ENCODE measurements at places on chromosomes 16 and 17.
A peak's percentile ranks its signal among the peaks of the same experiment; 100 is the strongest.

DNA sequence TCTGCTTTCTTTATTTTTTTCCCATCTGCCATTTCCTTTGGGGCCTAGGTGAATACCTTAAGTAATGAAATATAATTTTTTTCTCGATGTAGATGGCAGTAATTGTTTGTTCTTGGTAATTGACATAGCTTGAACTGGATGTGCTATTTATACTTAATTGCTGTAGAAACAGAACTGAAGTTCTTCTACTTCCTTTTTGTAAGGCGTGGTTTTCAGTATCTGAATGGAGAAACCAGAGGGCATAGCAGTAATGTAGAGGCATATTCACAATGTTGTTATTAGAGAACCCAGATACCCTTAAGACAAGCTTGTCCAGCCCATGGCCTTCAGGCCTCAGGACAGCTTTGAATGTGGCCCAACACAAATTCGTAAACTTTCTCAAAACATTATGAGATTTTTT, 16.4 kb downstream of the ATP6V0A1 start:
- DNase-seq: no peak

DNA sequence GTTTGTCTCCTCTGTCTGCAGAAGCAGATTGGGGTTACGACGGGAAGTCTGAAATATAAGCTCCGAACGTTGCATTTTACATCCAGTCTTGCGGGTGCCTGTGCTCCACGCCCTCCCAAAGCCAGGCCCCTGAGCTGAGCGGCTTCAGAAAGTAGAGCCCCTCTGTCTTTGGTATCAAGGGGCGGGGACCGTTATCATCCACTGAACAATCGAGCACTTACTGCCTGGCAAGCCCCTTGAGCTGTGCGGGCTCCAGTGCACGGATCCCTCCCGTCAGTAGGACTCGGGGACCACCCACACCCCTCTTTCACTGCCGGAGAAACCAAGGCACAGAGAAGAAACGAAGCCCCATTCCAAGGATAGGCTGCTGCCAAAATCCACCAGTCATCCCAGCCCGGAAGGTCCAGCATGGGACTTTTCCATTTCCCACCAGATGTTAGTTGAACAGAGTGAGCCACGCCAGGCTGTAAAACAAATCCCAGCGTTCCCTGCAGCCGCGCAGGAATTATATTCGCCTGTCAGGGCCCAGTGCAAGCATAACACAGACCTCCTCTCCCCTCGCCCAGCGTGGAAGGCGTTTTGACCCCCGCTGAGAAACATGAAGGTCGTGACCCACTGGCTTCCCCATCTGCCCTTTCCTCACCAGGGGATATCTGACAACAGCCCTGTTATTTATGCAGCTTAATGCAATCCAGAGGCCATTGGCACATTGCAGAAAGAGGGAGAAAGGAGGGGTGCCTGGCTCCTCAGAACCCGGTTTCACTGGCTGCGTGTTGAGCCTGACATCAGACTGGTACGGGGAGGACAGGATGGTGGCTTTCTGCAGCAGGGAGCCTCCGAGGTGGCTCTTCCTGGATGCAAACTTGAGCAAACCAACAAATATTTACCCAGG, 212.2 kb upstream of the FOXF1 start:
- DNase-seq: no peak

- DNase-seq: peak; percentile 88
Measured at GRCh38 chr16:57485916-57486857, at the start of gene DOK4. TSS of gene DOK4 (minus strand) at chr16:57486493. CDS start at chr16:57479507, 6,986 bp downstream.

DNA sequence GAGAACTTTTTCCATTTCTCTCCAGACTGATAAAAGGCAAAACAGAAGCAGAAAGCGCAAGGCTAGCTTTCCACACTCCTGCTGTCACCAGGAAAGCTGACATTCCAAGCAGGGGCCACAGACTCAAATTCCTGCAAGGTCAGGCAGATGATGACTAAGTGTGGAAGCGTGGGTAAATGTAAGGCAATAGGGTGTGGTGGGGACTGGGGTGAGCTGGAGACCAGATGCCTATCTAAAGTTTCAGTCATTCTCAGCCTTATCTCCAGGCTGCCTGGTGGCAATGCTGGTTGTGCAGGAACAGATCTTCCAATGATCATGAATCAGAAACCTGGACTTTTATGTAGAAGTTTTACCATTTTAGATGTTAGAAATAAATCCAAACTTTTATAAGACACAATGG, 224.1 kb downstream of the GSG1L start:
- DNase-seq: no peak

- no peak for DNase-seq
Measured at GRCh38 chr16:24975428-24975889, 39.7 kb downstream of the ARHGAP17 start.

- DNase-seq: no peak
Measured at GRCh38 chr17:3773511-3773910, 27.5 kb downstream of the ITGAE start.

DNA sequence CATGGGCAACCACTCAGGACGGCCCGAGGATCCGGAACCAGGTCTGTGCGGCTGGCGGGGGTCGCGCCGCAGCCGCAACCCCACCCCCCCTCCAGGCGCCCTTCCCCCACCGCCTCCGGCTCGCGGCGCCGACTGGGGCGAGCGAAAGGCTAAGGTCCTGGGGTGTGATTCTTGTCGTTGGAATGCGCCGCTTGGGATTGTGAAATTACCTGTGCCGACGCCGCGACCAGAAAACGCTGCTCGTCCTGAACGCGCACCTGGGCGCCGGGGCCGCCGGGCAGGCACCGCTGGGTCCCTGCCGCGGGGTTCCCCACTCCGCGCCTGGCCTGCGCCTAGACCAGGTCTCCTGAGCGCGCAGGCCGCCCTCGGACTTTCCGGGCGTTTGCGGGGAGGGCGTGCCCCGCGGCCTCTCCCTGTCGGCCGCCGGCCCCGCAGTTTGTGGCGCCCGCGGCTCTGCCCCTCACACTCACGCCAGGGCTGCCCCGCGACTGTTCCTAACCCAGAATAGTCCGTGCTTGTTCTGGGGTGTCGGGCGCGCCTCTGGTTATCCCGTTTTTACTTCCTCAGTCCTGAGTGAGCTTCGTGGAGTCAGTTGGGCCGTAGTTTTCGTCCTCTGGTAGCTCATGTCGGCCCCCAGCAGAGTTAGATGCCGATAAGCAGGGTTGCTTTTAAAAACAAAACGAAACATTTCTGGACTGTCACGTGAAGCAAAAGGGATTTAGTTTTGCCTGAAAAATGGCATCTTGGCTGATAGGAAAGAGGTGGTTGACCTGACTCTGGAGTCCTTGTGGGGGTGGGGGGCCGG, 147.2 kb downstream of the SPECC1 start:
- peak; percentile 33 for DNase-seq

DNA sequence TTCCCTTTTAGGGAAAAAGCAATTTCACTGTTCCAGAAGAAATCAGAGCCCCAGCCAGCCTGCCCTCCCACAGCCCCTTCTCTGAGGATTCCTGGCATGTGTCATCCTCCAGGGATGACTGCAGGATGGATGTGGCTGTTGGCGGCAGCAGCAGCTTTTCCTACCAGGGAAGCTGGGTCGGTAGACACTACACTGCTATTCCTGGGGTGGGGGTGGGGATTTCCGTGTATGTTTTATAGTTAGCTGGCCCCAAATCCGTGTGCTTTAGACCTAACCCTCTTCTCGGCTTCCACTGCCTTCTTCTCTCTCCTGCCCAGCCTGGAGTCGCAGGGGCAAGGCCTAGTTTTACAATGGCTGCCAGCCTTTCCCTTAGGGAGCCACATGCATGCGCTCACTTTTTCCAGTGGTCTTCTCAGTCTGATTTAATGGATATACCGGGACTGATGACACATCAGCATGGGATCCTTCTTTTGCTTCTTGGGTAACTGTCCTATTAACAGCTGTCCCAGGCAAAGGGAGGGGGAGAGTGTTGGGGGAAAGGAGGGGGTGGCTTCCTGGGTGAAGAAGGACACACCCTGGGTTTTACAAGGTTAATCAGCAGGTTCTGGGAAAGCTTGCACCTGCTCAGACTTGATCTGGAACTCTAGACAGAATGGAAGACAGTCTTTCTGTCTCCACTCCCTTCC, 2.7 kb upstream of the NFE2L1 start:
- no peak for DNase-seq

DNA sequence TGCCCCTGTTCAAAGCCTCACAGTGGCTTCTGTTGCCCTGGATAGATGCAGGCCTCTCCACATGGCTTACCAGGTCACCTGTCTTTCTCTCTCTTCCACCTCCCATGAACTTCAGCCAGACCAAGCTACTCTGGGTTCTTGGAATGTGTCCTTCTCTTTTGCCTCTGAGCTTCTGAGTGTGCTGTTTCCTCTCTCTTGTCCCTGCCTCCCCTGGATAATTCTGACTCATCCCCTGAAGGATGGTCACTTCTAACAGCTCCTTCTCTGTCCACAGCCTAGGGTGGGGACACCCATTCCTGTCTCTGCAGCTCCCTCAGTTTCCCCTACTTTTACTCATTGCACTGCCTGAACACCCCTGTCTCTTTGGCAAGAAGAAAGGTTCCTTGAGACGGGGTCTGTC, 2.9 kb downstream of the GUCY2D start:
- DNase-seq: no peak

GRCh38 chr16:28826141-28826540, 3.3 kb downstream of the ATXN2L start:
- DNase-seq: no peak

- DNase-seq: no peak
Measured at GRCh38 chr17:72518159-72518732, 397.4 kb downstream of the SOX9 start.

DNA sequence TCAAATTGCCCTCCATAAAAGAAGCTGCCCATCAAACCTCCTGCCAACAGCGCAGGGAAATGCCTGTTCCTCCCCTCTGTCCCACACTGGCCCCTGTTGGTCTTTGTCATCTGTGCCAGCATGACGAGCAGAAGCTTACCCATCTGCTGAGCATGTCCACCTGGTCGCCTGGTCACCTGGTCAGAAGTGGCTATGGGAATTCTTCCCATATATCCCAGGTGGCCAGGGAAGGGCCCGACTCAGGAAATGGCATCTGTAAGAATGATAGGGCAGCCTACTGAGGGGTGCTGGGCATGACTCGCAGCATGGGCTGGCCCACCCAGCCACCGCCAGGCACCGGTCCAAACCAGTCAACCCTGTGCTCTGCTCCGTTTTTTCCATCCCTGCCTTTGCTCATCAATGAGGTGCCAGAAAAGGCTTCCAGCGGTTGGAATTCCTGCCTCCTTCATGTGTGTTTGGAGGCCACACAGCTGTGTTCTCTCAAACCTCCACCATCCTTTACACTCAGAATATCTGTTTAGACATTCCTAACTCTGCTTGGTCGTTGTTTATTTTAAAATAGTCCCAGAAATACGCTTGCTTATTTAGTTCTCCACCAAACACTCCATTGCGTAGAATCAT, 145.2 kb downstream of the CLEC16A start:
- no peak for DNase-seq

- no peak for DNase-seq
Measured at GRCh38 chr16:50781518-50781917, 39.6 kb downstream of the CYLD start.

DNA sequence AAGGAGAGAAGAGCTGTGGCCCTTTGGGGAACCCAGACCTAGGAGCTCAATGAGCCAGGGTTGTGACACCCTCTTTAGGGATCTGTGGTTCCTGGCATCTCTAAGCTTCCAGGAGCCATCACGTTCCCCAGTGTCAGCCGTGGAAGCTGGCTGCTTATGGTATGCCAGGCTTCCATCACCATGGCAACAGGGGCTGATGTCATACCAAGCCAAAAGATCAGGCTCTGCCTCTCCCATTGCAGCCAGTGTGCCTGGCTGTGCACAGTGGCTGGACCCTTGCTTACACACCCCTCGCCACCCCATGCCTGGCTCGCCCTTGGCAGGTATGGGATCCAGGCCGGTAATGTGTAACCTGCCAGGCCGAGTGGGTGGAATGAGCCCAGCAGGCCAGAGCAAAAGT, 91.1 kb downstream of the SSH2 start:
- peak; percentile 24 for DNase-seq

DNA sequence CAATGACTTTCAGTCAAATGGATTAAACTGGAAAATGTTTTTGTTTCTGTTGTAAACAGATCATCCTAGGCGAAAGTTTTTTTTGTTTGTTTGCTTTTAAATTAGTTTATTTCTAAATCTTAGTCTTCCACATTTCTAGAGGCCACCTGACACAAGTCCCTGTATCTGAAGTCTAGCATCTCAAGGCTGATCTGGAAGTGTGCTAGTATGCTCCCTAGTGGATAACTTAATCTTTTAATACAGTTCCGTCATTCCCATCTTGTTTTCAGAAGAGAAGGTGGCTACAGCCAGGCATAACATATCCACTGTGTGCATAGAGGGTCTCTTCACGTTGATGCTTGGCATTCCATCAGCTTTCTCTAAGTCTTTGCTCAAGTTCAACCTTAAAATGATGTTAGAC, 7.6 kb downstream of the IFT20 start:
- DNase-seq: no peak

GRCh38 chr17:50487213-50488096, 8.8 kb downstream of the RSAD1 start:
- no peak for DNase-seq

DNA sequence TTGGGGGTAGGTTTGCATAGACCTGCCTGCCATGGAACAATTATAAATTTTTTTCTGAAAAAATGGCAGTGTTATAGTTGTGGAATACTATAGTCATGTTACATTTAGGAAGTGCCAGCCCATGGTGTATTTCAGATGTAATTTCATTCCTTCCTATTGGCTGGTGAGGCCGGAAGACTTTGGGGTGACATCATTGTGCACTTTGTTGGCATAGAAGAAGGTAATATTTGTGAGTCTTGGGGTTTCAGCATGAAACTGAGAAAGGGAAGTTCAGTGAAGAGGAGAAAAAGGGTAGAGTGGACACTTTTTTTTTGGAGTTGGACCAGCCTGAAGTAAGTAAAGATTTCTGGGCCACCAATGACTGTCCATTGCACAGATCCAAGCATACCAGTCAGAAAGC, 16.0 kb upstream of the HEATR6 start:
- DNase-seq: no peak

DNA sequence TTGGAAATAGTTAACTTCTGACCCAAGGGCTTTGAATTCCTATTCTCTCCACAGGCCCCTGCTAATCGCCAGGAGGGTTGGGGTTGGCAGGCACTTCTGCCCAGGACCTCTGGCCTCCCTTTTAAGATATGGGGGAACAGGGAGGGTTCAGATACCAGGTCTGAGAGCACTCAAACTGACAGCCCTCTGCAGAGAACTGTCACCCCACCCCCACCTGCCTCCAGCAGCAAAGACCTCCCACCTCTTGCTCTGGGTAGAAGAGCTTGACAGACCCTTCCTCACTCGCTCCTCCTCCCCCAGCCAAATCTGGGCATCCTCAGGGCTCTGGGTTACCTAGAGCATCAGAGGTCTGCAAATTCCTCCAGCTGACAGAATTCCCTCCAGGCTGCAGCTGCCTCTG, 11.6 kb downstream of the CDH3 start:
- DNase-seq: no peak

- no peak for DNase-seq
Measured at GRCh38 chr17:21001813-21002221, 41.0 kb downstream of the USP22 start.

GRCh38 chr16:64638766-64639165, 483.1 kb downstream of the CDH11 start:
- no peak for DNase-seq

DNA sequence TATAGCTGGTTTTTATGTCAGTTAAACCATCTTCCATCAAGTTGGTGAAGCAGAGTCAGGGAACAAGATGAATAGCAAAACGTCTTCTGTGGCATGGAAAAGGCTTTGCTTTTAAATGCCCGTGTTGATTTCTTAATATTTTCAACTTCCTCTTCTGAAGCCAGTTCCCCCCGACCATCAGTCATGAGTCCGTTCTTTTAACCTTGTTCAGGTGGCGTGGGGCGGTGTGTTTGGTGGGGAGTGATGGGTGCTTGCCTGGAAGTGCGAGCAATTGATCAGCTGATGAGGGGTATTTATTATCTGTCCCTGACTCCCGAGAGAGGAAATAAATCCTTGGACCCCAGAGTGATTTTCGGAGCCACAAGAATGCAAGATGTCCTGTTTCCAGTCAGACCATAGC, 147.1 kb downstream of the WWOX start:
- no peak for DNase-seq
